NCI-H1048 (cell line): ENCODE measurements at places on chromosomes 11 and 22.

DNA sequence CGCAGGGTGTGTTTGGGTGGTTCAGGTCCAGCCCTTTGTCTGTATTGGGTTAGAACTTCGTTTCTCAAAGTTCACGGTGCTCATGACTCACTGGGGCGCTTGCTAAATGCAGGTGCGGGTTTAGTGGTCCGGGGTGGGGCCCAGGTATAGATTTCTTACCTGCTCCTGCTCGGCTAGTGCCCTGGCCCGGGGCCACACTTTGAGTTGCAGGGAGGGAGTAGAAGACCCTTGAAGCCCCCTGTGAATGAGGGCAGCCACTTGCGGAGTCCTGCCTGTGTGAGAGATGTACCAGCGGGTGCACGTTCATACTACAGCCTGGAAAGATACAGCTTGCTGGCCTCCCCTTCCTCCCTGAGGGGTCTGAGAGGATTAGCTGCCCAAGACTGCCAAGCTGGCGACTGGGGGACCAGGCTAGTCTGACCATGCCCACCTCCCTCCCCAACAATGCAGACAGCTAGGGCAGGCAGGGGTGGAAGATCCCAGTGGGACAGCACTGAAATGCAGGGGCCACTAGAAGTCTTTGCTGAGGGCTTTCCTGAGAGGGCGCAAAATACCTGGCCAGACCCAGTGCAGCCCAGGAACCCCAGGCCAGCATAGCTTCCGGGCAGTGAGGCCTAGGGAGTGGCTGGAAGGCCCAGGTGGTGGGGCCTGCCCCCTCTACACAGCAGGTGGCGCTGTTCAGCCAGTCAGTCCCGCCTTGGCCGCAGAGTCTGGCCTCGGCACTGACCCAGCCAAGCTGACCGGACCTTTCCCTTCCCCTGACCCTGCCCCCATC, 5.1 kb upstream of the MYRF start:
- DNase-seq = no peak

GRCh38 chr11:47907499-47907898, 59.3 kb upstream of the NUP160 start:
- no peak for DNase-seq

DNA sequence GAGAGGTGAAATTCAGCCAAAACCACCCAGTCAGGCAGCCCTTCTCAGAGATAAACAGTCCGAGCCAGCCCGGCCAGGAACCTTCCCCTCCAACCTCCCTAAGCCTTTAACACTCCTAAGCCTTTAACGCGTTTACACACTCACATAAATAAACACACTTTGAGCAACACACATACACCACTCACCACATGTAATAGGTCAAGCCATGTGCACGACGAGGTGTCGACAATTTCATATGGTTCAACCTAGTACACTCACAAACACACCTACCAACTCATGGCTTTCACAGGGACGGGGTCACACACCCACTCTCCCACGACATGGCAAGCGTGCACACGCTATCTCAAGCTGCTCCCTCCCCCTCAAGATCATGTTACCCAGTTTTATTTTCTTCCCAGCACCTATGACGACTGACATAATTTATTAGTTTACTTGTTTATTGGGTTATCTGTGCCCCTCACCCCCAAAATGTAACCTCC, 15.5 kb downstream of the SLC43A1 start:
- no peak for DNase-seq

- no peak for DNase-seq
Observed at GRCh38 chr11:106997227-106997626, 21.0 kb downstream of the GUCY1A2 start.

GRCh38 chr11:31958076-31958735, 132.7 kb upstream of the RCN1 start:
- no peak for DNase-seq

GRCh38 chr11:61499816-61500491, 8.6 kb upstream of the LRRC10B start:
- no peak for DNase-seq

DNA sequence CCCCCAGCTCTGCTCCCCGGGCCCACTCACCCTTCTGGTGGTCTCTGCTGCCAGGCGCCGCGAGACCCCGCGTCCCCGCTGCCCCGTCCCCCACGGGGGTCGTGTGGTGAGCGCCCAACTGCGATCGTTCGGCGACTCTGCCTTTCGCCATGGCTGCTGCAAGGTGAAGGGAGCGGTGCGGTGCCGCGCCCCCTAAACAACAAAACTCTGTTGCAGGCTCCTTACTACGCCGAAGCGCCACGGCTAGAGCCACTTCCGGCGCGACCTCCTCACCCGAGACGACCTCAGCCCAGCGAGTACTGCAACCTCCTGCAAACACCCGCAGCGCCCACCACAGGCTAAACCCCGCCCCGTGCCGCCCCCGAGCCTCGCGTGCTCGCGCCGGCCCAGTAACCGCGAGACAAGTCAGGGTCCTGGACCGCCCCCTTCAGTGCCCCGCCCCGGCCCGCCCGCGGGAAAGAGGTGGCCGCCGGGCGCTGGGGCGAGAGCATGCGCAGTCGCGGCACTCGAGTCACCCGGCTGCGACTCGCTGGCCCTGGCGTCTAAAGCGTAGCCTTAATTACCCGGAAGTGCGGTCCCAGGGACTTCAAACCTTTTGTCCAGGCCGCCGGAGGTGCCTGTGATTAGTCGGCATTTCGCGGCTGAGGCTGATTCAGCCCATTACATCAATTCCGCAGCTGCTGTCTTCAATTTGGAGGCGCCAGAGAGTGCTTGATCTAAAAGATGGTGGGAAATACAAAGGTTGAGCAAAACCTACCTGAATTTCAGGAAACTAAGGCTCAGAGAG, at the start of gene TMEM41B:
Gene TMEM41B, minus strand, starts transcription at position 303 of the 787 bp plus-strand sequence. Its CDS starts 152 bp downstream, at position 151.
- DNase-seq = peak; percentile 99

DNA sequence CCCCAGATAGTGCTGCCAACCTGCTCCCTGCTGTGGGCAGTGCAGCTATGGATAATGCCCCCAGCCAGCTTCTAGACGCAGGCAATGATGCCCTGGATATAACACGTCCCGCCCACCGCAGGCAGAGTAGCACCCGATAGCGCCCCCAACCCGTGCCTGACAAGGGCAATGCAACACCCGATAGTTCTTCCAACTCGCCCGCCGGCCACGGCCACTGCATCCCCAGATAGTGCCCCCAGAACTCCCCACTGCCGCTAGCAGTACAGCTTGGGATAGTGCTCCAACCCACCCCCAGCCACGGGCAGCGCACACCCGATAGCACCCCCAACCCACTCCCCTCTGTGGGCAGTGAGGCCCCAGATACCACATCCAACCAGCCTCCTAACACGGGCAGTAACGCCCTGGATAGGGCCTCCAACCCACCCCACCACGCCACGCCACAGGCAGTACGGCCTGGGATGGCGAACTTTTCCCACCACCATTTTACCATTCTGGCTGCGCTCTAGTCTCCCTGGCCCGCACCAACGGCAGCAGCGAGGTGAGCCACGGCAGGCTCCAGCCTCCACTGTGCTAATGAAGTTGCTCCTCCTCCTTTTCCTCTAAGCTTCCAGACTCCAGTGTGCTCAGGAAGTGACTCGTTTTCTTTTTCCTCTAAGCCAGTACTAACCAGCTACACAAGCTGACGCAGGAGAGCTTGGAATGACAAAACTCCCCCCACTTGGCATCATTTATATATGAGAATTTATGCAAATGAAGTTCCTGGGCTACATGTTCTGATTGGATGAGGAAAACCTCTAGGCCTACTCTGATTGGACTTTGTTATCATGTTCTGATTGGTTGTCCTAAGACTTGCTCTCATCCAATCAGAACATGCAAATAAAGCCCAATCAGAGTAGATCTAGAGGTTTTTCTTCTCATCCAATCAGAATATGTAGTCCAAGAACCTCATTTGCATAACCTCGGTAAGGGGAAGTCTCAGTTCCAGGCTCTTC, 3.0 kb upstream of the RFPL3 start:
- DNase-seq = no peak

DNA sequence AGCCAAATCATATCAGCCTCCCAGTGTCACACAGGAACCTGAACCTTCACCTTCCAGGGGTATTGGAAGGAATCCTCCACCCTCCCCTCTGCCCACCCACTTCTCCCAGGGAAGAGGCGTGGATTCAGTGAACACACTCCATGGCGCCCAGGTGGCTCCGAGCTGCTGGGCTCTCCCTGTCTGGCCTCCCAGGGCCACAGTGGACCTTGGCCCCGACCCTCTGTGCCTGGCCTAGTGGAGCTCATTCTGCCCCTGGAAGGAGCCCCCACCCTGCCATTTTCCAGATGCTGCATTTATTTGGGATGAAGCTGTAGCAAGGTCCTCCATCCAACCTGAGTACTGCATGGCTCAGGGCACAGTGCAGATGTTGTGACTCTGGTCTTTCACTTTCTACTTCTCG, 1340.1 kb downstream of the TBC1D22A start:
- no peak for DNase-seq

- DNase-seq = no peak
Observed at GRCh38 chr22:29081517-29082236, 8.8 kb downstream of the KREMEN1 start.

DNA sequence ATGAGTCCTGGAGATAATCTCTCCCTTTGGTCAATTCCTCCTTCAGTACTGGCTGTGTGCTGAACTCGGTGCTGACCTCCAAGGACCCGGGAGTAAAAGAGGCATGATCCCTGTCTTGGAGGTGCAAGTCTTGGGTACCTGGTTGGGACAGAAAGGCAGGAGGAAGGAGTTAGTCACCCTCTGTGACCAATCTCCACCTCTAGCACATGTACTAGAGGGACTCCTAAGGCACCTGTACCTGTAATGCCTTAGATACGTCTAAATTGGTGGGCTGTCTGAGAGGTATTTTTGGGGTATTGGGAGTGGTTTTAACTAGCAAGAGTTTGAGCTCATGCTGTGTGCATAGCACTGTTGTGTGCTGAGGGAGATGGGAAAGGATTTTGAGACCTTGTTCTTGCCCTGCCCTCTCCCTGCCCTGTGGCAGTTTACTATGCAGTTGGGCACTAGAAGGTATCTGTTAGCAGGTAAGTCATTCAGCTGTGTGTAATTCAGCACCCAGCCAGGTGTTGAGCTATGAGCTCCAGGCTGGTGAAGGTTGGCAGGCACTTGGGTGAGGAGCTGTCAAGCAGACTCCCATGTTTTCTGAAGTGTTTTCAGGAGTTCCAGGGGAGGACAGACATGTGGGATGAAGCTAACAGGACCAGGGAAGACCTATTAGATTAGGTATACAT, 2.5 kb downstream of the PANX1 start:
- DNase-seq = no peak

DNA sequence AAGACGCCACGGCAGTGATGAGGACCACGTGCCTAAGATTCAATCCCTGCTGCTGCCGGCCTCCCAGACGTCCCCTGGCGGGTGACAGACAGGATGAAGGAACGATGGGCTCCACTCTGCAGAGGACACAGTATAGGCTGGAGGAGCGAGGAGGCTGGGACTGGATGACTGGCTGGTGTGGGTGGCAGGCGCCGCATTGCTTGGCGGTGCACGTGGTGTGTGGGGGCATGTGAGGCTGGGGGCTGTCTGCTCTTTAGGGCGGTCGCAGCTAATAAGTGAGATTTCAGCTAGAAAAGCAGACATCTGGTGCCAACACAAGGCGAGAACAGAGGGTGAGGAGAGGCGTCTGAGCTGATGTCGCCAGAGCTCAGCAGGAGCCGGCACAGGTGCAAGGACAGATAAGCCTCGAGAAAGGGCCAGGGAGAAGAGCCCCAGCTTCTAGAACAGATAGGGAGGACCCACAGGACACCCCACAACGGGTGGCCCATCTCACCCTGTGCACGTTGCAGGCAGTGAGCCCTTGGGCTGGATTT, 33.2 kb downstream of the TSPAN4 start:
- no peak for DNase-seq
